GM18507 (cell line): ENCODE measurements at places on chromosomes 16 and 17.

- no peak for DNase-seq
Measured at GRCh38 chr17:55177159-55177854, 87.5 kb upstream of the HLF start.

GRCh38 chr16:56776562-56776961 lies 46.6 kb downstream of the NUP93 start:
- DNase-seq: no peak

- DNase-seq: no peak
Measured at GRCh38 chr17:40097087-40097486, 3.3 kb downstream of the NR1D1 start.

DNA sequence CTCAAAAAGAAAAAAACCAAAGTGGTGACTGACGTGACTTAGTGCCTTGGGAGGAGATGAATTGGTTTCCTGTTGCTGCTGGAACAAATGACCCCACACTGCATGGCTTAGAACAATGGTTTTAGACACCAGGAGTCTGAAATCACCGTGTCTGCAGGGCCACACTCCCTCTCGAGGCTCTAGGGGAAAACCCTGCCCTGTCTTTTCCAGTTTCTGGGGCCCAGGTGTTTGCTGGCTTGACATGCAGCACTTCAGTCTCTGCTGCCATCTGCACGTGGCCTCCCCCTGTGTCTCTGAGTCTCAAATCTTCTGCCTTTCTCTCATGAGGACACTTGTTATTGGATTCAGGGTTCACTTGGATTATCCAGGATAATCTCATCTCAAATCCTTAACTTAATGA lies 323.8 kb upstream of the TNRC6C start:
- no peak for DNase-seq

- DNase-seq: peak; percentile 99
Measured at GRCh38 chr16:1929578-1930337, 11.5 kb upstream of the HS3ST6 start.

DNA sequence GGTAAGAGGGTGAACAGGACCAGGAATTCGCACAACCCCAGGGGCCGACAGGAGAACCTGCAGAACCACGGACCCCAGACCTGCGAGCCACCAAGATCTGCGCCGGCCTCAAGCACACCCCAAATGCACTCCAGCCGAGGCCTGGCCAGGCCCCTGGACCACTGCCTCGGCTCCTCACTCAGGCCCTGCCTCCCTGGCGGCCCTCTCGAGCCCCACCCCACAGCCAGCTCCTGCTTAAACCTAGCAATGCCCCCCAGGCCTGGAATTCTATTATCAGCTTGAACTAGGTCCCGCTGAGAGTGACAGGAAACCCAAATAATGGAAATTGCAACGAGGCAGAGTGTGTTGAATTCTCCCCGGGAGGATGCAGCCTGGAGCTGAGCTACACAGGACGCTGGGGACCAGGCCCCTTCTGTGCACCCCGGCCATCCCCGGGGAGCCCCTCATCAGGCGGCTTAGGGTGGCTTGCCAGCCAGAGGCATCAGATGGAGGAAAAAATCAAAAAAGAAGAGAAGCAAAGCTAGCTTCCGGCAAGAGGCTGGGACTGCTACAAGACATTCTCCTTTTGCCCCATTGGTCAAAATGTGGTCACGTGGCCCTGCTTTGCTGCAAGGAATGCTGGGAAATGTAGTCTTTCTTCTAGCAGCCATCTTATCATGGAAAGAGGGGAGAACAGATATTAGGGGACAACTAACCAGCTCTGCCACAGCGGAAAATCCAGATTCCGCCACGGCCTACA lies 2.4 kb upstream of the ENPP7 start:
- peak; percentile 88 for DNase-seq

GRCh38 chr17:42795061-42795460 lies 3.4 kb downstream of the COA3 start:
- no peak for DNase-seq

GRCh38 chr17:49487183-49487582 lies 7.9 kb upstream of the NGFR start:
- DNase-seq: no peak

DNA sequence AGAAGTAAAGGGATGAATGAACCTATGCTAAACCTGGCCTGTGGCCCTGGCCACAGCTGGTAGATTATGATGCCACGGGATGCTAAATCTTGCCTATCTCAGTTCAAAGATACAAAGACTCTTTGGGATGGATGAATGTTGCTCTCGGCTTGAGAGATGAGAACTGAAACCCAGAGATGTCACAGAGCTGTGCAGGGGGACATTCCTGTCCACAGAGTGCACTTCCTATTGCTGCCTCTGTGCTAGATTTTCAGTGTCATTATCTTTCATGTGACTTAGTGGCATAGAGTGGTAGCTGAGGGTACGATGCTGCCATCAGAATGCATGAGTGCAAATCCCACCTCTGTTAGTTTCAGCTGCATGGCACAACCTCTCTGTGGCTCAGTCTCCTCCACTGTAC lies 2.3 kb upstream of the MT1M start:
- DNase-seq: peak; percentile 30
